ENCODE measurements at places on chromosomes 12 and 14.

DNA sequence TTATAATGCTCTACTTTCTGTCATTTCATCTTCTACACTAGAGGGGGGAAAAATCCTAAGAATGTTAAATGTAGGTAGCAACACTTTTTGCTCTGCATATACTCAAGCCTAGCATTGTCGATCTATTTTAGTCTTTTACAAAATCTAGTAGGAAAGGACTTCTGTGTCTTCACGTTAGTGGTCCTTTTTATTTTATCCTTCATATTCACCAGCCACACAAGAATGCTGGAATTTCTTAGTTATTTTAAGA, 253.0 kb upstream of the FLRT2 start:
- no peak for DNase-seq

DNA sequence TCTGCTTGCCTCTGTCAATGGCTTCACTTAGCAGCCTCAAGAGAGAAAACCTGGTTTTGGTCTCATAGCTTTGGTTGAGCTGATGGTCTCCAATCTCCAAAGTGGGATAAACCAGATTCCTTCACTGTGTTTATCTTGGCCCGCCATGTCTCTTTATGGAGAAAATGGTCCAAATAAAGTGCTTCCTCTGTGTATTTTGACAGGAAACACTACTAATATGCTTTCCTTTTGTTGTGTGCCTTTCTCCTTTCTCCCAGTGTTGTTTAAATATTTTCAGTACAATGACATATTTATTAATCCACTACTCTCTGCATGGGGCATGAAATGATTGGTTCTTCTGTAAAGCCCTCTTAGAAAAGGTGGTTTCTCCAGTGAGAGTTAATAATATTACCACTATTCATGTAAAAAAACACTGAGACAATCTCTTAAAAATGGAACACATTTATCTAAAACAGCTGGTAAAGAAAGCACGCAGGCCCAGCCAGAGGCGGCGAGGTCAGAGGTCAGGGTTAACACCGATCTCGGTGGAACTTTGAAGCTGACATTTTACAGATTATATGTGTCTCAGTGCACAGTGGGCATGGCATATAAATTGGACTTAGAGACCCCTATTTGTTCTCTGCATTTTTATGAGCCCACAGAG, 24.2 kb downstream of the TMEM30B start:
- no peak for DNase-seq

DNA sequence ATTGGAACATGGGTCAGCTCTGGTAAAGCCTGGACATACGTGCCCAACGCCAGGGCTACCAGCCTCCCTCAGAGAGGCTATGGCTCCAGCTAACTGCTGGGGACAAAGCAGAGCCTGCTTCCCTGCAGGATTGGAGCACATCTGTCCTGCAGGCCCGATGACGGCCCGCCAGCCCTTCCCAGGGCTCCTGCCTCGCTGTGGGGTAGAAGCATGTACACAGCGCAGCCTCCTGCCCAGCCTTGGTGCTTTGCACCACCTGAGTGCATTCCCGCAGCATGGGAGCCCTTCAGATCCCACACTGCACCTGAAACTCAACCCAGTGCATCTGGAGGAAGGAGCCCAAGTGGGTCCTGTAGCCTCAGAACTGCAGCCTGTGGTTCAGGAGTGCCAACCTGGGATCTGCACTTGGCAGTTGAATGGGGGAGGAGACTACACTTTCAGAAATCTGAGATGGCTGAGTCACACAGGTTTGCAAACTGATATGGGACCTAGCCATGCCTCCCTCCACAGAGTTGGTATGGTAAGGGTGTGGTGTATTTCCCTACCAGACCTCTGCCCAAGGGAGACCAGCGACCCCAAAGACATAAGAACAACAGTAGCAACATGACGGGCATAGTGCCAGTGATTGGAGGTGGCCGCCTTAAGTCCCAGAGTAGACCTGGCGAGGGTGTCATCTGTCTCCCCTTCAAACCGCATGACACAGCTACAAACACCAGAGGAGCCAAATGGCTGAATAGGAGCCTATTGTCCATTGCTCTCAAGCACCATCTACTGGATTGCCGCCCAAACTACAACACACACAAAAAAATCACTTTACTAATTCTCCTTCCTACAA, 273.9 kb upstream of the MIS18BP1 start:
- DNase-seq: no peak

DNA sequence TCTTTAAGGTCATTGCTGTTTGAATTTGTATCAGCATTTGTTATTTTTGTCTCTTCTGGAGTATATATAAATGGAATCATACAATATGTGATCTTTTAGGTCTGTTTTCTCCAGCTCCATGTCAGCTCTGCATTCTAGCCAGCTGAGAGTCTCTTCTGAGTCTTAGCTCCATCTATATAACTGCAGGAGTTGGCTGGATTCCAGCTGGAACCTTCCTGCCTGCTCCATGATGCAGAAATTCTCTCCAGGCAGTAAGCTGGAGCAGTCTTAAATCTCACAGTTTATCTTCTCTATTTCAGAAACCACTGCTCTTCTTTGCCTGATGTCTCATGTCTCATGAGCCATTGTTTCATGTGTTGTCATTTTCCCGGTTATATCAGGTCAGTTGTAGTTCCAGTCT, 827.6 kb downstream of the NRXN3 start:
- no peak for DNase-seq

DNA sequence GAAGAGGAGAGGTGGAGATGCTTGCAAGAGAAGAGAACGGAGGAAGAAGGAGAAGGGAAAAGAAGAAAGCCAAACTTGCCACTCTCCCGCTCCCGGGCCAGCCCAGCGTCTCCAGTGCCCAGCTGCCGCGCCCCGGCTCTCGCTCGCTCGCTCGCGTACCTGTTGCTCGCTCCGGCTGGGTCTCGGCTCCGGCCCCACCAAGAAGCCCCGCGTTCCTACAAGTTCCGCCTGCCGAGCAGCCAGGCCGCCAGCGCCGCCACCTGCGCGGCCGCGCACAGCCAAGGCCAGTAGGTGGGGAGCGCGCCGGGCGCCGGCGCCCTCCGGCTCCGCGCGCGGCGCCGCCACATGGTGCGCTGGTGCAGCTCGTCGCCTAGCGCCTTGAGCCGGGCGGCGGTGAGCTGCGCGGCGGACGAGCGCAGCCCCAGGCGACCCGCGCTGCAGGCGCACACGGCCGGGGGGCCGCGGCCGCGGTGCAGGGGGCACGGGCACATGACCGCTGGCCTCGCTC, 370 bp downstream of the HRK start:
- peak; percentile 81 for DNase-seq

DNA sequence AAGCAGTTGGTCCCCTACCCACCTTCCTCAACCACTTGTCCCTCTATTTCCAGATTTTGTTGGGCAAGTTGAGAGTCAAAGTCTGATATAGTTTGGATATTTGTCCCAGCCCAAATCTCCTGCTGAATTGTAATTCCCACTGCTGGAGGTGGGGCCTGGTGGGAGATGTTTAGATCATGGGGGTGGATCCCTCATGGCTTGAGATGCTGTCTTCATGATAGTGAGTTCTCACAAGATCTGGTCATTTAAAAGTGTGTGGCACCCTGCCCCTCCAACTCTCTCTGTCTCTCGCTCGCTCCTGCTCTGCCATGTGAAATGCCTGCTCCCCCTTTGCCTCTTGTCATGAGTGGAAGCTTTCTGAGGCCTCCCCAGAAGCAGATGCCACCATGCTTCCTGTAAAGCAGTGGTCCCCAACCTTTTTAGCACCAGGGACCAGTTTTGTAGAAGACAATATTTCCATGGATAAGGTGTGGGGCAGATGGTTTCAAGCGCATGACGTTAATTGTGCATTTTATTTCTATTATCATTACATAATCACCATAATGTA, 37.3 kb upstream of the BCL11B start:
- DNase-seq: no peak

GRCh38 chr12:50149311-50149710, 17.9 kb downstream of the CERS5 start:
- DNase-seq: no peak

DNA sequence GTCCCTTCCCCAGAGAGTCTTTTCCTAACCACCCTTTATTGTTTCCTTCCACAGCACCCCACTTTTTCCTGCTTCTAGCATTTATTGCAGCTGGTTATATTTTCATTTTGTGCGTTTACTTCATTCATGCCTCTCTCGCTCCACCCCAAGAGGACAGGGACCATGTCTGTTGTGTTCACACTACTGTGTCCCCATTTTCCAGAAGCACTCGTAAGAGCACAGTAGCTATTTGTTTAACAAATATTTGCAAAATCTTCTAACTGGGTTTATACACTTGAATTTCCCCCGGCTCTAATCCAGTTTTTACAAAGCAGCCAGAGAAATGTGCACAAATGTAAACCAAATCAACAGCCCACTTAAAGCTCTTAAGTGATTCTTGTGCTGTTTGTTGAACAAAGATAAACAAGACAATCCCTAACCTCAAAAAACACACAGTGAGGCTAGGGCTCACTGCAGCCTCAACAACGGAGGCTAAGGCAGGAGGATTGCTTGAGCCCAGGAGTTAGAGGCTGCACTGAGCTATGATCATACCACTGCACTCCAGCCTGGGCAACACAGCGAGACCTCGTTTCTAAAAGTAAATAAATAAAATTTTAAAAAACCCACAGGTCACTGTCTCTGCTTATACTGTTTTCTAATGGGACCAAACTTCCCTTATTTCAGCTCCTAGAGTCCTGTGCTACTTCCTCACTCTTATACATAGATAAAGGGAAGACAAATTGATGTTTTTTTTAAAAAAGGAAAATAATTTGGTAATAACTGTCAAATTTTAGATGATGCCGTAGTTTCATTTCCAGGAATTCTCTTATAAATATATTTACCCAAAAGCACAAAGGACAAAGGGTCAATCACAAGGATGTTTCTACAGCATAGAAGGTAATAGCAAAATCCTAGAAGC, 6.6 kb upstream of the ABCD4 start:
- no peak for DNase-seq

GRCh38 chr12:15823360-15824128, 34.4 kb upstream of the EPS8 start:
- no peak for DNase-seq

GRCh38 chr12:115932066-115932465, 345.4 kb downstream of the MED13L start:
- DNase-seq: no peak

GRCh38 chr12:77231501-77231918, 166.1 kb upstream of the E2F7 start:
- DNase-seq: no peak

GRCh38 chr14:35351897-35352273, 52.7 kb downstream of the NFKBIA start:
- DNase-seq: no peak

DNA sequence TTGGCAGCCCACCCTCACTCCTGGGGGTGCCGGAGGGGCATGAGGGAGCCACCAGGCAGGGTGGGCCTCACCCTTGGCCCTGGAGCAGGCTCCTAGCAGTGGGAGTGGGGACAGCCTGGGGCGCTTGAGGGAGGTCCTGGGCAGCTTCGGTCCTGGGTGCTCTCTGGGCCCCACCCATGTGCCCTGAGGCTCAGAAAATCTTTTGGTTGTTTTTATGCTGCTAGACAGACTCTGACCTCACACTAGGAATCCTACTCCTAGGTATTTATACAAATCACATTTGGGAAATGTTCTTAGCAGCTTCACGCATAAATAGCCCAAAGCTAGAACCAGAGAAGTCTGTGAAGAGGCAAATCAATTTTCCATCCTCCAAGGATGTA, 10.9 kb upstream of the ULK1 start:
- DNase-seq: no peak

- no peak for DNase-seq
These were observed 63.8 kb downstream of the SUSD6 start for GRCh38 chr14:69675245-69675583.

- DNase-seq: no peak
These were observed 366.3 kb downstream of the AACS start for GRCh38 chr12:125431516-125431915.

- no peak for DNase-seq
These were observed 346.2 kb upstream of the STXBP6 start for GRCh38 chr14:25396128-25396527.

DNA sequence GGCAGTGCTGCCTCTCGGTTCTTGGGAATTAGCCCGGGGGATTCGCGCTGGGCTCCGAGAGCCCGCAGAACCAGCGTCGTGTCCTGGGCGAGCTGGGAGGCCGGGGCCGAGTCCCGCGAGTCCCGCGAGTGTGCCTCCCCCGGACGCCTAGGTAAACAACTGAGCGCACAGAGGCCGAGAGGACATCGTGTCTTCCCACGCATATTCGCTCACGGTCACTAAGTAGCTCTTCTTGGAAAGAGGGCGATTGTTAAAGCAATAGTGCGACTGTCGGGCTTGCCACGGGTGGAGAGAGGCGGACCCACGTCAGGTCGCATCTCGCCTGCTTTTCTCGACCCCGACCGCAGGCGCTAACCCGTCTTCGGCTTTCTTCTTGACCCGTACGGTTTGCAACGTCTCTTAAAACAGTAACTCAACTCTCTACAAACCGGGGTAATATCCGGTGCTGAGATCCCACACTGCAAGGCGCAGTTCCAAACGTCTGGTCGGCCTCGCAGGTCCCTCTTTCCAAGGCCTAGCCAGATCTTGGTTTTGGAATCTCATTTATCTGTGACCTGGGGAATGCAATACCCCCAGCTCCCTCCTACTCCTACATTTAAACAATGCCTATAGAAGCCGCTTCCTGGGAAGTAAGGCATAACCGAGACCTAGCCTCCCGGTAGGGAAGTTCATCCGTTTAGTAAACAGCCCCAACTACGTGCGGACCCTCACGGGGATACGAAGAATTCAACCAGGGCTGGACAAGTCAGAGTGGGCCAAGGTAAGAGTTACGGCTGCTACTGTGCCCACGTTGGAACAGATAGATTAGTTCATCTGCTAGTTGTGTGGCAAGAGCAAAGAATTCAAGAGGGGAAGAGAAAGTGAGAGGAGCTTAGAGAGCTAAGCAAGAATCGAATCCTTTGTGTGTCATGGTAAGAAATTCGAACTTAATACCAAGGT, 736 bp upstream of the PHLDA1 start:
- DNase-seq: peak; percentile 76

DNA sequence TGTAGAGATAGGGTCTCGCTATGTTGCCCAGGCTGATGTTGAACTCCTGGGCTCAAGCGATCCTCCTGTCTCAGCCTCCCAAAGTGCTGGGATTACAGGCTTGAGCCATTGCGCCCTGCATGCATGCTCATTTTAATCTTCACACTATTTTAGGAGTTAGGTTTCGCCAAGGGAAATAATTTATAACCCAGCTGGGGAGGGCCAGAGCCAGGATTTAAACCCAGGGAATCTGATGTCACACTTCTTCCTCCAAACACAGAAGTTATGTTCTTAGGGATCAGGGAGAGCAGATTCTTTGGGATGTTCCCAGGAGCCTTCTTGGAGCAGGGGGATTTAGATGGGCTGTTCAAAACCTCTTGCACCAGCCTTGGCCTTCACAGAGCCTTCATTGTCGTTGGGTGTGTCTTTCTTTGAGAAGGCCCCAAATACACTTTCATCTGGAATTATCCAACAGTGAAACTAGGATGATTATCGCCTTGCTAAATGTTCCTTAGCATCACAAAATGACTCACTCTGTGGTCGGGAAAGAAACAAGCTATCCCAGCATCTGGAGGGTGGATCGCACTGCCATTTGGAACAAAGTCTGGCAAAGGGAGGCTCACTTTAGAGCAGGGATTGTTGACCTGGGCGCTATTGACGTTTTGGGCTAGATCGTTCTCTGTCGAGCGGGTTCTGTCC, 8.2 kb upstream of the PPP1CC start:
- DNase-seq: no peak

Measured in GM06990 (cell line).